ENCODE measurements at places on chromosomes 7 and 10.

- no peak for DNase-seq
Observed at GRCh38 chr10:73117976-73118743, 7.9 kb downstream of the NUDT13 start.

DNA sequence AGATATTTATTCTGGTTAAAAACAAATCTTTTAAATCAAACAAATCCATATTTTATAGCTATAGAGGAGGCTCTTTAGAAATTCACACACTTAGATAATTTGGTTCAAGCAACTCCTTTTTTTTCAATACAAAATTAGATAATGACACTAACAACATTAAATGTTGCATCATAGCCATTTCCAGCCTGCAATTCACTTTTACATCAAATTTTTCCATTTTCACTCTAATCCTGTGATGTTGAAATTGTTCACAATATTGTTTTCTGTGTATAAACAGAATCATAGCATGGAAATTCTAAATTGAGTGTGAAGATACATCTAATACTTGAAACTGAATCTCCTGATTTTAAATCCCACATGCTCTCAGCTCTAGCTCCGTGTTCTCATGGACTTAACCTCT, 482.6 kb downstream of the INHBA start:
- no peak for DNase-seq

GRCh38 chr7:152108359-152108758, 82.9 kb downstream of the GALNT11 start:
- no peak for DNase-seq

GRCh38 chr10:89242345-89242684, 9.3 kb downstream of the LIPA start:
- no peak for DNase-seq

DNA sequence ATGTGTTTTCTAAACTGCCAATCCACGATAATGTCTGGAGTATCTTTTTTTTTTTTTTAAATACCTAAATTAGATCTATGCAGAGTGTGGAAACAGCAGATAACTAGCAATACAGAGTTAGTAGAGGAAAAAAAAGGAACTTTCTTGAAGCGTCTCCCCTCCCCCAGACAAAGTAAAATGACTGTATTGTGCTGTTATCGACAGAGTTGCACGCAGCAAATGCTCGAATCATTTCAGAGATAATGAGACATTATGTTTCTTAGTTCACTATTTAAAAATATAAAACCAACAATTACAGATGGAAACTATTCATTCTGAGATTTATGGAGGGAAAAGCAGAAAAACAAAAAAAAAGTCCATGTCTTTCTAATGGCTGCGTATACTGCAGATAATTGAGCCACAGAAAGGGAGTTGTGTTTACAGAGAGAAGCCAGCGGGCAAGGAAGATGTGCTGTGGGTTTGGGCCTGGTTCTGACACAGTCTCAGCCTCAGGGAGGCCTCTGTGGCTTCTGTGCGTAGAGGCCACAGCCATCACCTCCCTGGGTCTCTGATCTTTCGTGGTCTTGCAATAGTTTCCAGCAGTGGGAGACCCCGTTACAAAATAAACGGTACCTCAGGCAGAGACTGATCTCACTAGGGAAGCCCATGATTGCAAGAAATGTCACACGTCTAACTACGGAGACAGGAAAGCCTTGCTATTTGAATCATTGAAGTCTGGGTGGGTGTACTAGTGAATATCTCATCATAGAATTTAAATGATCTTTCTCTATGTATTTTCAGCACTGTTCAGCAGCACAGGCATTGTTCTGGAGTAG, 19.1 kb upstream of the KLF6 start:
- no peak for DNase-seq

- DNase-seq: no peak
Observed at GRCh38 chr10:98357194-98357822, 57.7 kb downstream of the PYROXD2 start.

DNA sequence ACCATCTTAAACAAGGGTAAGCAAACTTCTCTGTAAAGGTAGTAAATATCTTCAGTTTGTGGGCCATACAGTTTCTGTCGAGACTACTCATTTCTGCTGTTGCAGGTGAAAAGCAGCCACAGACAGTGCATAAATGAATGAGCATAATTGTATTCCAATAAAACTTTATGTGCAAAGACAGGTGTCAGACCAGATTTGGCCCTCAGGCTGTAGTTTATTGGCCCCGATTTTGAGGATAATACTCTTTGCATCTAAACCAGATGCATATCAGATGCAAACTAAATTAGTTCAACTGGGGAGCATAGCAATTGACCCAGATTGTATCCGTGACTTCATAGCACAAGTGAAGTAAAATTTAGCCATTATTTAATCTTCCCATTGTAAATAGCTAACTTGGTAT, 70.0 kb downstream of the SNX10 start:
- no peak for DNase-seq

- DNase-seq: no peak
Observed at GRCh38 chr10:132036887-132037675, 28.7 kb upstream of the JAKMIP3 start.

DNA sequence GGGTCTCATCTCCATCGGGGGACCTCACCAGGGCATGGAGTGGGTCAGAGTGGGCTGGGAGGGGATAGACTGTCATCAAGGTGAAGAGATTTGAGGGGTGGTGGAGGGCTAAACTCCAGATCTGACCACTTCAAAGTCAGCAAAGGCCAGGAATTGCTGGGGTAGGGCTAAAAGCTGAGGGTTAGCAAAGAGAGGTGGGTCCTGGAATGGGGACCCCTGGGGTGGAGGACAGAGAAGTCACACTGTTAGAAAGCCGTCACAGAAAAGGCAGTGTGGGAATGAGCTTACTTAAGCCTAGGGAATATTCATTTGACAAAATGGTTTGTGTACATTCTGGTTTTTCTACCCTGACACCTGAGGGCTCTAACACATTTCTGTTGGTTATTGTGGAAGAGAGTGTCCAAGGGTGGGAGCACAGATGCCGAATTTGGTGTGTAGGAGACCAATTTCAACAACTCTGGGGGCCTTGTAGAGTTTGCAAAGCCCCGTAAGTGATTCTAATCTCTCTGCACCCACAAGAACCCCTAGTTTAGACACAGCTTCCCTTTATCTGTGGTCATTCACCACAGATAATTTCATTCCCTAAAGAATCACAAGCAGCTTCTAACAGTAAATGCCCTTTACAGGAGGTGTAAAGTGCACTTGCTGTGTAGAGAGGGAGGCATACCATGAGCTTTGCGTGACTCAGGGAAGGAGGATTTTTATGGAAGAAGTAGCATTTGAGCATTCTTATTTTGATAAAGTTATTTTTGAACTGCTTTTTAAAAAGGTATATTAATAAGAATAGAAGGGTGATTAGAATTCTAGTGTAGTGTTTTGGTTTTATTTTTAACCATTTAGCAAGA, 6.4 kb downstream of the FBH1 start:
- no peak for DNase-seq

- no peak for DNase-seq
Observed at GRCh38 chr7:50557099-50557498, 8.1 kb downstream of the DDC start.
